NCI-H1417 treated with DMSO at 0.1 percent for 48 hours (cell line): ENCODE measurements at places on chromosomes 2 and 18.

DNA sequence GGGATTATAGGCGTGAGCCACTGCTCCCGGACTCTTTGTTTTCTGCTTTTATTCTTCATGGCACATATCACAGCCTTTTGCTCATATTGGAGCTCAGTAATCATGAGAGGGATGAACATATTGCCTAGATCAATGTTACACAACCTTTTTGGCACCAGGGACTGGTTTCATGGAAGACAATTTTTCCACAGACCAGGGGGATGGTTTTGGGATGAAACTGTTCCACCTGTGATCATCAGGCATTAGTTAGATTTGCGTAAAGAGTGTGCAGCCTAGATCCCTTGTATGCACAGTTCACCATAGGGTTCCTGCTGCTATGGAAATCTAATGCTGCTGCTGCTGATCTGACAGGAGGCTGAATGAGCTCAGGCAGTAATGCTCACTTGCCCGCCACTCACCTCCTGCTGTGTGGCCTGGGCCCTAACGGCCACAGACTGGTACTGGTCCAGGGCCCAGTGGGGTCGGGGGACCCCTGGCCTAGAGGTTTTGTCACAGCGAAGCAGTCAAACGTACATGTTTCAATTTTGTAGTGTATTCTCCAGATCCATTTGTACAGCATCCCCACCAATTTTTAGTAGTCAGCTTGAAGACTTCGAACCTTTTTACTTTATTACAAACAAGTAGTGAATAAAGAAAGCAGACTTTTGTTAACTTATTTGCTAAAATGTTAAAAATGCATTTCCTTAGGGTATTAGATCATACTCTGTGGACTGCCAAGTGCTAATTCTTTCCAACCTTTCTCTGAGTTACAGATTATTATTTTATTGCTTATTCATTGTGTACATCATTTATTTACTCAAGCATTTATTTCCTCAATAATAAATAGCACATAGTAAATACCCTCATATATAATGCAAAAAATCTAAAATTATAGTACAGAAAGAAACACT, 6.2 kb downstream of the DAW1 start:
- no peak for DNase-seq

DNA sequence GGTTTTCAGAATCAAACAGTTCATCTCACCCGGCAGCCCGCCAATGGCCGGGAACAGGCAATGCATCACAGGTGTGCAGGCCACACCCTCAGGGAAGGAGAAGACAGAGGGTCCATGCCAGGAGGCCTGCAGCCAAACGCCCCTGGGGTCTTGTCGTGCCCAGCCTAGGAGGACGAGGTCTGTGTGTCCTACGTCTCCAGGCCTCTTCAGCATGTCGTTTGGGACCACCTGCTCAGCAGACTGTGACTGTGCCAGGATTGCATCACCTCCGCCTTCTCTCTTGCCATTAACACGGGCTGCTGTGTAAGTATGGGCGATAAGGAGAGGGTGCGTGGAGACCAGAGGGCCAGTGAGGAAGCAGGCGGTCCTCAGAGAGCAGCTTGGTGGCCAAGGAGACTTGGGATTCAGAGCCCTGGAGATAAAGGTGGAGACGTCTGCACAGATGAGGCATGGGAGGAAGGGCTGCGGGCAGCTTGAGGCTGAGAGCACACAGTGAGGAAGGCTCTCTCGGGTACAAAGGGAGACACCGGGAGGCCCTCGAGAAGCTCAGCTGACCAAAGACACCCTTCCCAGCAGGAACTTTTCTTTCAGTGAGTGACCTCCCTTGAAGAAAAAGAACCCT, 37.4 kb upstream of the KLHL29 start:
- DNase-seq: no peak

DNA sequence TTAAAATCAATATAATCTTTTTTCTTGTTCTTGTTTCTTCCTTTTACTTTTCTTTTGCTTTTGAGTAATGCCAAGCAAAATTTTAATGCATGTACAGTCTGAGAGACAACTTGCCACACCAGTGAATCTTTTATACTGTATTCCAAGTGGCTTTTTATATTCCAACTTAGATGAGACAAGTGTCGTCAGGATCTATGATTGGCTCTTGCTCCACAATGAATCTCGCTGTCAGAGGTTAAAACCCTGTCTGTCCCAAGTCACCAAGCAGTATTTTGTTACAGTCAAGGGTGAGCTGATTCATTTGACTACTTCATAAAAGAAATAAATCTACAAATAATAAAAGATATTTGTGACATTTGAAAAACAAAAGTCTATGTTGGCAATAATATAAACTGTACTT, at the start of gene MSTN:
MSTN (minus strand) TSS at position 129 of the 400 bp plus-strand sequence. CDS start 133 bp downstream, outside the sequence.
- no peak for DNase-seq

DNA sequence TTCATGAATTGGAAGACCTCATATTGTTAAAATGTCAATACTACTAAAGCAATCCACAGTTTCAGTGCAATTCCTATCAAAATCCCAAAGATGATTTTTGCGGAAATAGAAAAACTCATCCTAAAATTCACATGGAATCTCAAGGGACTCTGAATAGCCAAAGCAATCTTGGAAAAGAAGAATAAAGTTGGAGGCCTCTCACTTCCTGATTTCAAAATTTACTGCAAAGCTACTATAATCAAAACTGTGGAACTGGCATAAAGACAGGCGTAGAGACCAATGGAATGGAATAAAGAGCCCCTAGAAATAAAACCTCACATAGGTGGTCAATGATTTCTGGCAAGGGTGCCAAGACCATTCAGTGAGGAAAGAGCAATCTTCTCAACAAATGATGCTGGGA, 42.3 kb downstream of the ACOXL start:
- no peak for DNase-seq

DNA sequence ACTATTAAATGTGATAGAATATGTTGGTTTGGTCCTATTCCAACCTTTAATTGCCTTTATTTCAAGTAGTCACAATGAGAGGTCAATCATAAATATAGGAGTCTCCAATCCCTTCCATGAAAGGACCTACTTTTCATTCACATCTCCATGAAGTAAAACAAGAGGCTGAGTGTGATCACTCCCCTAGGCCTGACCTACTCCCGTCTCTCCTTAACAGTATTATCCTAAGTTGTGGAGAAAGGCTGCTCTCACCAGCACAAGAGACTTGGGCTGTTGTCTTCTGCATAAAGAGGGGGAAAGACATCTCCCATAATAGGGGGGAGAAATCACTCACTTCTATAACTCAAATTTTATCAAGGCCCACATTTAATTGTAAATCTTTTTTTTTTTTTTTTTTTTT, 105.4 kb downstream of the SOS1 start:
- DNase-seq: no peak

DNA sequence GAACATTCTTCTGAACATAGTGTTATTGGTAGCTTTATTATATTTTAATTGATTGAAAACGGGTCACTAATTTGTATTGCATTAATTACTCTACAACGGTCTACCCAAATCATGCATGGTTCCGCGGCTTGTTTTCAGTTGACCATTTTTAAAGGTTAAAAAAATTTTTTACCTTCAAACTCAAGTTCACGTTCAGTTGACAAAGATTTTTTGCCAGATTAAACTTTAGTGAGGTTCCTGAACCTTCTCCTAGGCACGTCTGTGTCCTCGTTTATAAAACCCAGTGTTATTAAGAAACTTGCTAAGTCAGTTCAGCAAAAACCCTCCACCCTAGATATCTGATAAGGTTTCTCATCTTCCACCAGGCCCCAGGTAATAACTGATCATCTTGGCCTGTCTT, 331.2 kb downstream of the ALK start:
- DNase-seq: no peak

DNA sequence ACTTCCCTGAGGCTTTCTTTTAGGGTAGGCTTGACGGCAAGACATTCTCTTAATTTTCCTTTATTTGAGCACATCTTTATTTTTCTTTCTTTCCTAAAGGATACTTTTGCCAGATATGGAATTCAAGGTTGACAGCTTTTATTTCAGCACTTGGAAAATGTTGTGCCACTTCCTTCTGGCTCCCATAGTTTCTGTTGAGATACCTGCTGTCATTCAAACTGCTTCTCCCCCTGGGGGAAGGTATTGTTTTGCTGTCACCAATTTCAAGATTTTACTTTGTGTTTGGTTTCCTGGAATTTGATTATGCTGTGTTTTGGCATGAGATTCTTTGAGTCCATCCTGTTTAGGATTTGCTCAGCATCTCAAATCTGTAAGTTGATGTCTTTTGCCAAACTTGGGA, 39.1 kb upstream of the TWIST2 start:
- no peak for DNase-seq

DNA sequence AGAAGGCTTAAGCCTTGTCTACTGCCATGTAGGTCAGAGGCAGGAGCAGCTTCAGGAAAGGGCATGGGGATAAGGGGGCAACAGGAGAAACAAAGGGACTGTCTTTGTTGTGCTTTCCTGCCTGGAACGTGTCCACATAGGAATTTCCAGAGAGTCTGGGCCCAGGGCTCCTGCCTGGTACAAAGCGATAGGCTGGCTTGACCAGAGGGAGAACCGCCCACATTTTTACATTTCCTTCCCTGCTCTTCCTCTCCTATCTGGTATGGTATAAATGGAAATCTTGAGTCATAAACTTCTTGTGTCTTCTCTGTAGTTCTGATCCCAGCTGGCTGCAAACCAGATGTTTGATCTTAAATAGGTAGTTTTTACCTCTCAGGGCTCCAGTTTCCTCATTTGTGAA, 414.8 kb downstream of the HRH4 start:
- DNase-seq: no peak

DNA sequence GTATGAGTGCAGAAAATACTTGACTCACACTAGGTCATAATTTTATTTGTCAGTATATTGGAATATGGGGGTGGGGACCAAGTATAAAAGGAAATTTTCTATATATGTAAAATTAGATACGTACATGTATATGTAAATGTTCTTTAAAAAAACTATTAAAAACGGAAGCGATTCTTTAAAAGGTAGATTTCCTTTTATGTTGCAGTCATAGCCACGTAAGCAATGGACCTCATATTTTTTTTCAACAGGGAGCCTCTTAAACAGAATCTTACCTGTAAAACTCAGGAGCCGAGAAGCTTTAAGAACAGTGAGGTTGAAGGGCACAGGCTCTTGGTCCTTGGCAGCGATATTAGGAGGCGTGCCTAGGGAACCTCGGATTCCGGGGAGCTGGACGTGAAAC, 3.3 kb downstream of the RHBDD1 start:
- no peak for DNase-seq

DNA sequence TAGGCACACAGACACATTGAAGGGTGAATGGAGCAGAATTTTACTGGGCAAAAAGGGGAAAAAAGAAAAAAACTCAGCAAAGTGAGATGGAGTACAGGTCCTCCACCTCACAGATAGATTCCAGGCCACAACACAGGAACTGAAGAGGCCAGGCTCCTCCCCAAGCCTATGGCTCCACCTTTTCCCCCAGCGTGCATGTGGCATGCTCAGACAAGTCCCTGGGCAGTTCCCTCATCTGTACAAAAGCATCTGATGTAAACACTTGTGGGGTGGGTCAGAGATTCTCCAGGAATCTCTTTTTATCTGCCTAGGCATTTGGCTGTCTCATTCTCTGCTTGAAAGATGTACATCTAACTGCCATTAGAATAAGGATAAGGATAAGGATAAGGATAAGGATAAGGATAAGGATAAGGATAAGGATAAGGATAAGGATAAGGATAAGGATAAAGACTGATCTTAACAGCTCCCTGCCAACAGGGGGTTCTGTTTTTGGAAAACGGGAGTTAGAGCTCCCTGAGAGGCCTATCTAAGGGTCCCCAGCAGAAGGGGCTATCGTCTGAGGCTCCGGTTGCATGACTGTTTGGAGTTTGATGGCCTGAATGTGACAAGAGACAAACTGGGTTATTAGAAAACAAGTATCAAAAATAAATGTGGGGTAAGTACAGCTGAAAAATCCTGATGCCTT, 17.2 kb upstream of the ASXL3 start:
- DNase-seq: no peak

DNA sequence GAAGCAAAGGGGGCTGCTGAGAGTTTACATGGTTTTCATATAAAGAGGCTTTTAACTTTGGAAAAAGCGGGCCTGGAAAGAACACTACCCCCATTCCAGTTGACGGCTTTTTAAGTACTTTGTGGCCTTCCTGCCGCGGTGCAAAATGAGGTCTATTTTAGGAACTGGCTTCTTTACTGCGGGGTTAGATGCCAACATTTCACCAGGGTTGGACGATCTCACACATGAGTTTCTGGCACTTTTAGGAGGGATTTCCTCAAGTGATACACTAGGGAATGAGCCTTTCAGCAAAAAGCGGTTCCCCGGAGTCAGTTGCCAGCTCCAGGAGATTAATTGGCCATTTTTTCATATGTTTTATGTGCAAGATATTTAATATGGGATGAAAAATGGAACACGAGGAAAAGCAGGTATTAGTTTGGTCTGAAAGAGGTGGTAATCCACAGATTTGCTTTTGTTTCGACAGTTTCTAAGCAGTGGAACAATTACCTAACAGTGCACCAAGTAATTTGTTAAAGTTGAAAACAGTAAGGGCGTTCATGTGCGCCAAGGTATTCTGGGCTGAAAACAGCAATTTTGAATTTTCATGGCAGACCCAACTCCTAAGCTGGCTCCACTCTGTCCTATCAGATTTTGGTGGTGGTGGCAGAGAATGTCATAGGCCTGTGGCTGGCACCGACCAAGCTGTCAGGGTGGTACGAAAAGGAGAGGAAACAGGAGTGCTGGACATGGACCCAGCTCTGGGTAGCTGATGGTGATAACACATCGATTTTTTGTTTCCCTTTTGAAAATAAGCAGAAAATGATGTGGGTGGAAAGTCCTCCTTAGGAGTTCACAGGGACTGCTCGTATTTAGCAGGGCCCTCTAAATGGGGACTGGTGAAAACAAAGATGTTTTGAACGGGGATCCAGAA, 55.6 kb upstream of the FZD5 start:
- DNase-seq: no peak

DNA sequence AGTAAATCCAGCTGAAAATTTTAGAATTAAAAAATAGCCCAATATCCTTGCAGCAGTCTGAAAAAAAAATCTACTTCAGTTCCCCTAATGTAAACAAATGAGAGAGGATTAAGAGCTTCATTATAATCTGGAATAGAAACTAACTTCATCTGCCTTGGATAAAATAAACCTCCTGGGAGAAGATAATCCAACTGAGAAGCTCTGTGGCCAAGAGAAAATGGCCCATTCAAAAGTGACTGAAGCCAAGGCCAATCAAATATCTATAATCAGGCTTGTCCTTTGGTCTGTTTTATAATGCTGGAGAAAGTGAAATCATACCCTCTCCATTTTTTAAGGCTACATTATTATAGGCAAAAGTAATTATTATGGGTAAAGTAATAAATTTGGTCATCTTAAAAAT, 110.0 kb downstream of the NEB start:
- no peak for DNase-seq

DNA sequence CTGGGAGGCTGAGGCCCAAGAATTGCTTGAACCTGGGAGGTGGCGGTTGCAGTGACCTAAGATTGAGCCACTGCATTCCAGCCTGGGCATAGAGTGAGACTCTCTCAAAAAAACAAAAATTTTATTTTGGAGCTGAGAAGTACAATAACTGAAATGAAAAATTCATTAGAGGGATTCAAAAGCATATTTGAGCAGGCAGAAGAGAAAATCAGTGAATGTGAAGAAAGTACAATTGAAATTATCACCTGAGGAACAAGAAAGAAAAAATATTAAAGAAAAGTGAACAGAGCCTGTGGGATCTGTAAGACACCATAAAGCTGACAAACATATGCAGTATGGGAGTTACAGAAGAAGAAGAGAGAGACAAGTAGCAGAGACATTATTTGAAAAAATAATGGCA, 137.1 kb downstream of the RAB3GAP1 start:
- no peak for DNase-seq
